ENCODE measurements at places on chromosomes 5 and 9.
A peak's percentile ranks its signal among the peaks of the same experiment; 100 is the strongest.

DNA sequence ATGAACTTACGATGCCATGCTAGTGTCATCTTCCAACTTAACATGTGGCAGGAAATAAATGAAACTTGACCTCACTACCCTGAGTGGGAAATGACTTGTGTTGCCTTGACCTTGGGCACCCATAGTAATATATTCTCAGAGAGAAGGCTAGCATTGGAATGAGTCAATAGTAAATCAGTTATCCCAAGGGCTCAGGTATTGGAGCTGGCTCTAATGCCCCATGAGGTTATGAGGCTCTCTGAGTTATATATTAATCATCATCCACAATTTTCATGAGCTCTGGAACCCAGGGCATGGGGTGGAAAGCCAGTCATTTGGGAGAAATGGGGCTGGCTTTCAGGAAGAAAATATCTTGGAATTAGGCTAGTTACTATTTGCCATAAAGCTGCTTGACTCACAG is 42.4 kb upstream of the SMIM32 start:
- peak; percentile 50 for DNase-seq

GRCh38 chr5:105740242-105740641 is 1930.5 kb downstream of the EFNA5 start:
- no peak for DNase-seq

- no peak for DNase-seq
Measured at GRCh38 chr5:10400411-10400810, 41.3 kb upstream of the ROPN1L start.

GRCh38 chr9:97372580-97372979 is 39.3 kb upstream of the TDRD7 start:
- DNase-seq = no peak

DNA sequence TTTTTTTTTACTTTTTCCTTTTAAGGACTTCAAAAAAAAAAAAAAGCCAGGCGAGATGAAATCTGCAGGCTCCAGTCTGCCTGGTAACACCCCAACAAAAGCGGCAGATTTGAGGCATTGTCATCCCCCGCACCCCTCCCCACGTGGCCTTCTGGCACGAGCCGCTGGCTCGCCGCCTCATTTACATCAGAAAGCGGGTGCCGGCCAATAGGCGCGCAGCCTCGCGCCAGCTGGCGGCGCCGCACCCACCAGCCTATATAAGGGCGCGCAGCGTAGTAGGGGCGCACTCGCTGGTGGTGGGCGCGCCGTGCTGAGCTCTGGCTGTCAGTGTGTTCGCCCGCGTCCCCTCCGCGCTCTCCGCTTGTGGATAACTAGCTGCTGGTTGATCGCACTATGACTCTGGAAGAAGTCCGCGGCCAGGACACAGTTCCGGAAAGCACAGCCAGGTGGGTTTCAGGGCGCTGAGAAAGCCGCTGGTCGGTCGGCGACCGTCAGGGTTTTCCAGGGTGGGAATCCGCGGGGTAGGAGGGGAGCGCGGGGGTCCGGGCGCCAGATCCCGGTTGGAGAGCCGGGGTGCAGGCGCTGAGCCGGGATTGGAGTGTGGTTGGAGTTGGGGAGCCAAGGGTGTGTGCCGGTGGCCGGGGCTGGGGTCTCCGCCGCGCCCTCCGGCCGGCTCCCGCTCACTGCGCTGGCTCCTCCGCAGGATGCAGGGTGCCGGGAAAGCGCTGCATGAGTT is at the start of gene GADD45G:
TSS of gene GADD45G (plus strand) at position 284 of the 736 bp plus-strand sequence. CDS start at position 394, 110 bp downstream.
- peak; percentile 84 for DNase-seq

GRCh38 chr5:51384281-51384840 is 1.1 kb downstream of the ISL1 start:
- DNase-seq = no peak

- no peak for DNase-seq
Measured at GRCh38 chr5:79011219-79011836, 26.2 kb upstream of the ARSB start.

GRCh38 chr5:75243510-75243909 is 6.8 kb upstream of the ANKRD31 start:
- no peak for DNase-seq

GRCh38 chr5:136018814-136019783 is 9.7 kb upstream of the TGFBI start:
- DNase-seq = peak; percentile 76

DNA sequence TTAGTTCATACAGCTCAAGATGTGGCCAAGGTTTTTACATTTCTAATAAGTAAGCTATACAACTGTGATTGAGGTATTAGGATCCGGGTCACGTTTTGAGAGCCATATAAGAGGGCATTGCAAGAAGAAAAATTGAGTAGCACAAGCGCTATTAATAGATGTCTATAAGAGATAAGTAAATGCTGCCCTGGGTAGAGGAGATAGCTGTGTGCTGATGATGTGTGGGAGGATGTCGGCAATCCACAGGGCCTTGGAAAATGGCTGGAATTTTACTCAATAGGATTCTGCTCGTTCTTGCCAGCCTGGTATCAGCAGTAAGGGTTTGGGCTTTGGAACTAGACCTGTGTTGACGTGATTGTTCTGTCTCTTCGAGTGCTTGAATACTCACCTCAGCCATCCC is 41.6 kb downstream of the CSF1R start:
- no peak for DNase-seq

GRCh38 chr5:132086277-132086794 is 12.7 kb downstream of the CSF2 start:
- DNase-seq = peak; percentile 8

DNA sequence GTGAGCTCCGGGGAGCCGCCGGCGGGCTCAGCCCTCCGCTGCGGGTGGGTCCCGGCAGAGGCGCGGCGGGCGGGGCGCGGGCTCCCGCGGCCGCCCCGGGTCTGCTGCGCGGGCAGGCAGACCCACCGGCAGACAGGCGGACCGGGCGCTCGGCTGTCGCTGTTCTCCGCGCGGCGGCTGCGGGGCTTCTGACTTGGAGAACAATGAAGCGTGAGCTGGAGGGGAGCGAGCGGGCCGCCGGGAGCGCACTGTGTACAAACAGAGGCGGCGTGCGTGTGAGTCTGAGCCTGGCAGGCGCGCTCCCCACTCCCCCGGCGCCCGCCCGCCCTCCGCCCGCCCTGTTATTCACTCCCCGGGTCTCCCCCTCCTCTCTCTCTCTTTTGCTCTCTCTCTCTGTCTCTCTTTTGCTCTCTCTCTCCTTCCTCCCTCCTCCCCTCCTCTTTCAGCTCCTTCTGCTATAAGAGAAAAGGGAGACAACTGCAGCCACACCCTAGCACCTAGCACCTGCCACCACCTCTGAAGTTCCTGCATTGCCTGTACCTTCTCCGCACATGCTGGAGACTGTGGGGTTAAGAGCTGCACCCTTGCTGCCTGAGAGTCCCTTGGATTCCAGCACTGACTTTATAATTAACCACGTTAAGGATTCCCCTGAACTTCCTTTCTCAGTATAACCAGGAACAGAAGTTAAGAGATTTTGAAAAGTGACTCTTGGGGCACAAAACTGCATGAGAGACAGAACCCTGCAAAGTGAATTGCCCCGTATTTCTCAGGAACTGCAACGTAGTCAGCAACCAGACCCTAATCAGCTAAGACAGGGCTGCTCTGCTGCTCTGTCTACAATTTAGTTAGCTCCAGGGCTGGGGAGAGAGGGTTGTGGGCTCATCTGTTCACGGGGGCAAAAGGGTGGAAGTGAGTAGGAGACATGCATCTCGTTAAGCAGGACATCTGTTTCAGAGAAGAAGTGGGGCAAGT is at the start of gene EDIL3:
TSS of gene EDIL3 (minus strand) at position 277 of the 972 bp plus-strand sequence. CDS start 506 bp downstream, outside the sequence.
- peak; percentile 80 for DNase-seq

DNA sequence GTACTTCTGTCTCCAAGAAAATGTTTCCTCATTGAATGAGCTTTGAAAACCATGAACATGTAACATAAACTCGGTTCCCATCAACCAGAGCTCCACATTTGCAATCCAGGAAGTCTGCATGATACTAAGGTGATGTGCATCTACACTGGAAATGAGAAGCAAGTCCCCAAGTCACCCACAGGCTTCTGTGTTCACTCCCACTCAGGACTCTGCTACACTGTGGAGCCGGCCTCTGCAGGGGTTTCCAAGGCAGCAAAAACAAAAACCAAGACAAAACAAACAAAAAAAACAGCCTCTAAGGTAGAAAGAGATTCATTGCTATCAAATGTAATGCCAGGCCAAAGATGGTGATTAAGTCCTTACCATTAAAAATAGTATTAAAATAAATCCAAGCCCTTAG is 593.7 kb downstream of the IRX1 start:
- no peak for DNase-seq
